ENCODE measurements at places on chromosomes 13 and 19.

GRCh38 chr13:40539576-40540327, 126.7 kb downstream of the FOXO1 start:
- no peak for DNase-seq

DNA sequence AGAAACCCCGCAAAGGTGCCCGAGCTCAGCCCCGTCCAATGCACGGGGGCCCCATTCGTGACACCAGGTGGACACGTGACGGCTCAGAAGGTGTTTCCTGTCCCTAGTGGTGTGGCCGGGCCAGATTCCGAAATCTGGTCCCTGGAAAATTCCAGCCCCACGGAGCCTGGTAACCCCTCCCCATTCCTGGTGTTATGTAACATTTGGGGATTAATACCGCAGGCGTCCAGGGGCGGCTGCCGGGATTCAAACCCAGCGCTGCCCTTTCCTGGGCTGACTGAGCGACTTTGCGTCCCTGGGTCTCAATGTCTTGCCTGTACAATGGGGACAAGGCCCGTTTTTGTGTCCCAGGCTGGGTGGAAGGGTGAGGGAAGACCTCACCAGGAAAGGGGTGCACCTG, 1.0 kb upstream of the PLK5 start:
- DNase-seq = no peak

DNA sequence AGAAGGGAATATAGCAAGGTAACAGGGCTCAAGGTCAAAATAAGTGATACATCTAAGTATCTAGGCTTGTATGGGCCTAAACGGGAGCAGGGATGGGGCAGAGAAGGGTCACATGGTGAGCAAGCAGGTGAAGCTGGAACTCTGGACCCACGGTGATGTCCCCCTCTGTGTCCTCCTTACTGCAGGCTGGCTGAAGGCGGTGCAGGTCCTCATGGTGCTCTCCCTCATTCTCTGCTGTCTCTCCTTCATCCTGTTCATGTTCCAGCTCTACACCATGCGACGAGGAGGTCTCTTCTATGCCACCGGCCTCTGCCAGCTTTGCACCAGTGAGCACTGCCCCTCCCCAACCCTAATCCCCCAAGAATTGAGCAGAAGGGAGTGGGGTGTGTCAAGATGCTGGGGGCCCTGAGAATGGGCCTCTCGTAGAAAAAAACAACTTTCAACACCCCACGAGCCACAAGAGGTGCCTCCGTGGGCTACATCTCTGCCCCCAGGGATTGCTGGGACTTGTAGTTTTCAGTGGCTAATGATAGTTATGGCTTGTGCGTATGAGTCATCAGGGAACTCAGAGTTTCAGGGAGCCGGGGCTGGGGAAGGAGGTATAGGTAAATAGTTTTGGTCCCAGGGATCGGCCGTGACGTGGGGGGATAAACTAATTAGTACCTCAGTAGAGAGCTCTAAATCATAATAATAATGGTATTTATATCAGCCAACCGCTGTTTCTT, 4.0 kb downstream of the EMP3 start:
- no peak for DNase-seq

DNA sequence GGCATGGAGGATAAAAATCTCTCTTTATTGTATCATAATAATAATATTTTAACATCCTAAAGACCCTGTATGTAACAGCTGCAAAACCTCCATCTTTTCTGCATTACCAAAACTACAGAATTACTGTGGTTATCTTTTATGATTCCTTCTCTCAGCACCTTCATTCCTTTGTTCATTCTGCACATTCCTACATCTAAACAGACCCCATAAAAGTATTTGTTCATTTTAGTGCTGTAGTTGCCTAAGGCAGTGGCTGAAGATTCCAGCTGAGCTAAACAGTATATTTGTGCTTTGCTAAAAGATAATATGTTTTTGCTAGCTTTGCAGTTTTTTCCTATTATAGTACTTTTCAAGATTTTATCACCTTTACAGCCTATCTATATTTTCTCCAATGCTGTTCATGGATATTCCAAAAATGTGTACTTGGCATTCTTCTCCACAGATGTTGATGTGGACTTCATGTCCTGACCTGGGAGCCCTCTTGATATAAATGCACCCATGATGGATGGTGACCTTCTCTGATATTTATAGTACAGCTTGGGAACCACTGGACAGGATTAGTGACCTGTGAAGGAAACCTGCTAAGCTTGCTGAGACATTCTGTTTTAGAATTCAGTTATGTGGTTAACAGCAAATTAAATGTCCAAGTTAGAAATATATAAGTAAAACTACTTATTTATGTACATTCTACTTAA, 2832.9 kb upstream of the PCDH20 start:
- no peak for DNase-seq

DNA sequence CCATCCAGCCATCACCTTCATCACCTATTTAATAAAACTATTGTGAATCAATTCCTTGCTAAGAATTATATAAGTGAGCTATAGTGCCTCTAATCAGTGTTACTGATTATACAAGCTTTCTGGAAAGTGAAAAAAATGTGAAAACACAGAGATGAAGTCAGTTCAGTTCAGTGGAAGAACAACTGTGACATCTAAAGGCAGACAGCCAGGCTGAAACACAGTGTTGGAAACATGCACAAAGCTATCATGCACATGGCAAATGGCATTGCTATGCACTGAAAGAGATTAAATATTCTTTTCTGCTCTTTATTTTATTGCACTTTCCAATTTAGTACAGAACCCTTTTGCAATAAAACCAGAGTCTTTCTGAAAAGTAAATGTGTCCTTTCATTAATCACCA, 294.0 kb downstream of the RBM26 start:
- no peak for DNase-seq
